Renal cortex interstitium (tissue), 15 donors: ENCODE measurements at places on chromosomes 6 and 20.

GRCh38 chr6:77159730-77160129 is 303.6 kb downstream of the HTR1B start:
- DNase-seq: no peak

DNA sequence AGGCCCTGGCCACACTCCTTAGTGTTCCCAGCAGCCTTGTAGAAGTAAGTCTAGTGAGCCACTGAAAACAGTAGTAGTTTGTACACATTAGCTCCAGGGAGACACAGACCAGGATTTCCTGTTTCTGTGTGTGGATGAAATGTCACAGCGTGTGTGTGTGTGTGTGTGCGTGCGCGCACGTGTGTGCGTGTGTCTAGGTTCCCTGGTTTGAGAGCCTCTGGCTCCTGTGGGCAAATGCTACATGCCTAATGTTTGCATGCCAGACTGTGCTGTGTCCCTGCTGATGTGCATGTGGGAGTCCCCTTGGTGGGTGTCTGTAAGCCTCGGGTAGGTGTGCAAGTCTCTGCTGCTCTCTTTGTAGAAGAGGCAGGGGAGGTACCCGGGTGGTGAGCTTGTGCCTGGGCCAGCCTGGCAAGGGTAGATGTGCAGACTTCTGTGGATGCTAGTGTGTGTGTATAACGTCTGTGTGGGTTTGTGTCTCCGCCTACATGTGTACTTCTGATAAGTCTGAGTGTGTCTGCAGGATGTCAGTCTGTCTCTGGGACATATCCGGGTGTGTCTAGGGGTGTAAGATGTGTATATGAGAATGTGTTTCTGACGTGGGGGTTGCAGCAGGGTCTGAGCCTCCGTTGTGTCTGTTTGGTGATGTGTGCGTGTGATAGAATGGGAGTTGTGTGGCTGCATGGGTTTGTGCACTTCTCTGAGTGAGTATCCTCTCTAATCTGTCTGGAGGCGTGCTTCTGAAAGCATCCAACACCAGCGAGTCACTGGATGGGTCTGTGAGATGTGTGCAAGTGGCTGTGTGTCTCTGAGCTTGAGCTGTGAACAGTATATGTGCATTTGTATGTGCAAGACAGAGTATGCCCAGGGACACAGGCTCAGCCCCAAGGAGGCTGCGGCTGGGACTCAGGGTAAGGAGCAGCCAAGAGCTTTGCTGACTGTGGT is 19.0 kb upstream of the TLDC2 start:
- DNase-seq: no peak

- peak; percentile 28 for DNase-seq
Observed at GRCh38 chr6:3561725-3562124, 104.9 kb upstream of the SLC22A23 start.

DNA sequence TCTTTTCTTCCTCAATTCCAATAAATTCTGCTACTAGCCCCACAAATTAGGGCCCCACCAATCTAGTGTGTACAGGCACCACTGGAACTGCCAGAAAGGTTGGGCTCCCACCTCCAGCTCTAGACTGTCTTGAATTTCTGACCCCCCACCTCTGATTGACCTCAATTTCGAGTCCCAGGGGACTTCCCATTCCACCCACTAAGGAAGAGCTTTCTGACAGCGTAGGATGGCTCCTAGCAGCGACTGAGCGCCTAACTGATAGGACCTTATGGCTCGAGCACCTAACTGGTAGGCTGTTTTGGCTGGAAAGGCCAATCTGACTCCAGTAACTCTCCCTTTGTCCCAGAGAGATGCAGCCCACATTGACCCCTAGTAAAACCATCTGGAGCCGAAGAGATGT is 171.6 kb upstream of the ZNF184 start:
- DNase-seq: no peak

DNA sequence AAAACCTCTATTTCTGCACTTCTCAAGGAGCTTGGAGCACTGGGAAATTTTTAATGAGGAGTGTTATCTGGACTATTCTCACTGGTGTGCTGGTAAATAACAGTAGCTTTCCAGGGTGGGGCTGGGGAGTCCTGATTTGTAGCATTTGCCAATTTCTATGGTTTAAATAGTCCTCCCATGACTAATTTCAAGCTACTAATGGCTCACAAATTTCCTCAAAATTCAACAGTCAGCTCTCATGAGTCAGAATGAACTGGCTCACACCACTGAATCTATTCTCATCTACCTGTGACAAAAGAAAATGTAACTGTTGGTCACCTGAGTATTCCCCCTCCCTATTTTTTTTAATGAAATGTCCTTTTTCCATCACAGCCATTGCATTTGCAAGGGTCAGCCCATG is 449.6 kb downstream of the KIF16B start:
- DNase-seq: no peak

DNA sequence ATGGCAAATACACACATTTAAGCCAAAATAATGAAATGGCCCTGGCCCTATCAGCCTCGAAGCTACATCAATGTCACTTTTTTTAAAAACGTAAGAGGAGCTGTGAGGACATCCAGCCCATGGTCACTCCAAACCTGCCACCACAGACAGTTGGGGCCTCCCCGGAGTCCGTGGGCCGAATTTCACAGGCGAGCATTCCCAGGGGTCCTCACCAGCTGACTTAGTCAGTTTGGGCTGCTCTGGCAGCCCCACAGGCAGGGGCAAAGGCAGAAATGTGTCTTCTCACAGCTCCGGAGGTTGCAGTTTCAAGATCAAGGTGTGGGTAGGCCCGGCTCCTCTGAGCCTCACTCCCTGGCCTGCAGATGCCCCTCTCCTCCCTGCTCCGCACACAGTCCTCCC is 25.8 kb upstream of the CD93 start:
- no peak for DNase-seq

DNA sequence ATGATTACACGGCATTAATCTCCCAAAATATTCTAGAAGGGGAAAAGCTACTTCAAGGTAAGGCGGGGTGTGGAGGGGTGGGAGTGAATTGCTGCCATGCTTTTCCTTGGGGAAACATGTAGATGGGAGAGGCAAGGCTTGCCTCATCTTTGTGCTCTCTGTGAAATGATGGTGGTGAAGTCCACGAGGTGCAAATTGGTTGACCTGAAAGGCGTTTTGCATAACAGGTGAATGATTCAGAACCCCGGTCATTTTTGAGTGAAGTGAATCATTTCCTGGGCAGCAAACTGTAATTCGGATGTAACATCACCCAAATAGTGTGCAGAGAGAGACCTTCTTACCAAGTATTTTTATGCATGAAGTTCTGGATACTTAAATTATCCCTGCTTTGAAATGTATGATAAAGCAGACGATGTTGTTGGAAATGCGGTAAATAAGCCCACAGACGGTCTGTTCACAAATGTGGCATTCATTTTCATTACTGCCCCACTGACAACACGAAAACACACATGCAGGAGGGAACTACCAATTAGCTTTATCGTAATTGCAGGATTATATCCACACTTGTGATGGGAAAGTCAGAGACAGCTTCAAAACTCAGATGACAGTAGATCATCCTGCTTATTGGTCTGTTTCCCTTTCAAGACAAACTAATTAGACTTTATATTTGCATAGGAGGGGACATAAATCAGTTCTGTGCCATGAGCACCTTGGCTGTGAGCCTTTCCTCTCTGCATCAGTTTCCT is 3.0 kb downstream of the CDH4 start:
- DNase-seq: no peak

DNA sequence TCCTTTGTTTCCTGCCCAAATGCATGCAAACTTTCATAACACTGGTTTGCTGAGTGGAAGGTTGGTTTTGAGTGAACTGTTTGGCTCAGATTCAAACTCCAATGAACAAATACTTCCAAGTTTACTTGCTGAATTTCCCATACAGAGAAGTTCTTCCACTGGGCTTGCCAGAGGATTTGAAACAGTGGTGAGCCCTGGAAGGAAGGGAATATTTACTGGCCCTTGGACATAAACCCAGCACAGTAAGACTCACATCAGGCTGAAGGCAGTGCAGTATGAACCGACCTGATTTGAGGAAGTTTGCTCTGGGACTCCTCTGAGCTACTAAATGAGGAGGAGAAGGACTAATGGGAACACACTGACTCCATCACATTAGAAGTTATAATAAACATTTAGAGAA is 3.8 kb downstream of the TRAF3IP2 start:
- peak; percentile 61 for DNase-seq

DNA sequence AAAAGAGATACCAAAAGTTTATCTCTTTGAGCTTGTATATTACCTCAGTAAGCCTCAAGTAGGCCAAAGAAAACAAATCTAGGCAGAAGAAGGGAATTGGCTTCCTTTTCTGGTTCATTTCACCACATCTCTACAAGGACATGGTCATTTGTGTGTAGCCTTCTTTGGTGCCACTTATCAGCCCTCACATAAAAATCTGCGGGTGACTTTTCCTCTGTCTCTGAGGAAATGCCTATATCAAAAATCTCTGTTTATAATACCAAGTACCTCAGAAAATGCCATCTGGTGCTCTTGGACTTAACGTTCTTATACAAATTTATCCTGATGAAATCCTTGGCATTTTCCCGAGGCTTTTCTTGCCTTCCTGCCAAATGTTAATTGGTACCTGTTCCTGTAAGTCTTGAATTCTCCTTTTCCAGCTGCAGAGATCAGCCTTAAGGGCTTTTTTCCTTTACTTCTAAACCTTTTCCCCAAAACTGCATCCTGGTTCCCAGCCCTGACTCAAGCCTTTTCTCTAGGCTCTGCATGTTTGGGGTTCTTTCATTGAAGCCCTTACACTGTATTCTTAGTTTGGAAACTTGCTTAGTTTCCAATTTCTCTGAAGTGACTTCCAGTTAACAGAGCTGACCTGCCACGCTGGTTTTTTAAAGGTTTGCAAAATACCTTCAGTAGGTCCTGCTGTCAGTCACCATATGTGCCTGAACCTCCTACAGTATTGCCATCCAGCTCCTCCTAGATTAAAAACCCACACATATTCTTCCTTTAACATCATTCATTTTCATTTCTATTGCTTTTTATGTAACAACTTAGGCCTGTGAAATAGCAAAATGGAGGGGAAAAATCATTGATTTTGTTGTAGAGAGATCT is 191.2 kb upstream of the PREP start:
- DNase-seq: no peak

DNA sequence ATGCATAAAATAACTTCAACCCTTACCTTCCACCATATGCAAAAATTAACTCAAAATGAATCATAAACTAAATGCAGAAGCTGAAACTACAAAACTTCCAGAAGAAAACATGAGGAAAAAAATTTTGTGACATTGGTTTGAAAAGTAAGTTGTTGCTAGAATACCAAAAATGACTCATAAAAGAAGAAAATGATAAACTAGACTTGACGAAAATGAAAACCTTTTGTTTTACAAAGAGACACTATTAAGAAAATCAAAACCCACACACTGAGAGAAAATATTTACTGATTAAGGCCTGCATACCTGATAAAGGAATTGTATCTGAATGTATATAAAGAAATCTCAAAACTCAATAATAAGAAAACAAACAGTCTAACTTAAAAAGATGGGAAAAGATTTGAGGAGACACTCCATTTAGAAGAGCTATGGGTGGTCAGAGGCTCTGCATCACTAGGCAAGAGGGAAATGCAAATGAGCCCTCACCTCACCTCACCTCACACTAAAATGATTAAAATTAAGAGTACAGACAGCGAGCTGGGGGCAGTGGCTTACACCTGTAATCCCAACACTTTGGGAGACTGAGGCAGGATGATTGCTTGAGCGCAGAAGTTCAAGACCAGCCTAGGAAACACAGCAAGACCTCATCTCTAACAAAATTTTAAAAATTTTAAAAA is 97.6 kb upstream of the CST7 start:
- DNase-seq: no peak

DNA sequence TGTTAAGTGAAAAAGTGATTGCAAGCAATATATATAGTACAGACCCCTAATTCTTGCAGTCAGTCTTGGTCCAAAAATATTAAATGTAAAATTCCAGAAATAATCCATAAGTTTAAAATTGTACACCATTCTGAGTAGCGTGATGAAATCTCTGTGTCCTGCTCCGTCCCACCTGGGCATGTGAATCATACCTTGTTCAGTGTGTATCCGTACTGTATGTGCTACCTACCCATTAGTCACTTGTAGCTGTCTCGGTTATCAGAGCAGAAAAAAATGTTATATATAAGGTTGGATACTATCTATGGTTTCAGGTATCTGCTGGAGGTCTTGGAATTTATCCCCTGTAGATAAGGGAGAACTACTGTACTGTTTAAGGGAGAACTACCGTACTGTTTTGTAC is 16.3 kb downstream of the IRAK1BP1 start:
- DNase-seq: no peak

DNA sequence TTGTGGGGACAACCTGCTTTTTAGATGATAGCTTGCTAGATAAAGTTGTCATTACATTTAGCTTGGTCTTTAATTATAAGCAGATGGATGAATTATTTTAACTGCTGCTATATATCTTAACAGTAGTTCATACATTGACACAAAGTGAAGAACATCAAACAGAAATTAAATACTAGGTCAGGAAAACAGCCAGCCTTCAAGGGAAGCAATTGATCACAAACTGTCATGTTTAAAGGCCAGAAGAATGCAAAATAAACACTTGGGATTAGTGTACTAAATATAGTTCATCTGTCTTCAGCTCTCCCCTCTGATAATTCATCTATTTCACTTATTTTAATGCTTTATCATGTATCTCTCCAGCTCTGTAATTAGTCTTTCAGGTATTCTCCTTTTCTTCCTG is 225.1 kb upstream of the FERMT1 start:
- no peak for DNase-seq

DNA sequence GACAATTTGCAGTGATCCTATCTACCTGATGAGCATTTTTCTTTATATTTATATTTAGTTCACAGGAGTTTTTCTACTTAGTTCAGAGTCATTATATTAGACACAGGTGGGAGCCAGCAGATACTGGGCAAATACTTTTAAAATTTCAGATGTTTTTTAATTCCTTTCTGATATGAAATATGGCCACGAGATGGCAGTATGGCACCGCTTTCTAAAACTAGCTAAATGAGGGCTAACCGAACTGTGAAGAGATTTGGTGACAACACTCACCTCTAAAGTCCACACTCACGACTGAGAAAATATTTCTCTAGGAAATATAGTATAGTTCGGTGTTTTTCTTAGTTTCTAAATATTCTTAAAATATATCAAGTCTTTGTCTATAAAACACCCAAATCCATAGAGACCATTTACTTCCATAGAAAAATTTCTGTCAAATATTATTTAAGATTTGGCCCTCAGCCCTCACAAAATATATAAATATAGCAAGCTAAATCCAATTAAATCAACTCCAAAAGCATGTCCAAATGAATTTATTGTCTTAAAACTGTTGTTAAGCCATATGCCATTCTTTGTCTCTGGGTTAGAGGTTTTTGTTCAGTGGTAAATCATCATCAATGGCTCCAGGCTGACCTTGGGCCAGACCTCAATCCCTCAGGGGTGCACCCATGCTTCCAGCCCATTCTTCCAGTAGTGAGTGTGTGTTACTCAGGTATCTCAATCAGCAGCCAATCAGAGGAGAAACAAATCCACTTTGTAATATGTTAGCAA is 63.6 kb downstream of the HUS1B start:
- DNase-seq: peak; percentile 52

- DNase-seq: peak; percentile 100
Observed at GRCh38 chr20:35741892-35742740, at the start of gene RBM39. Gene RBM39 (minus strand): TSS chr20:35742260. CDS start chr20:35740874, 1,386 bp downstream.
